GM06990 (cell line): ENCODE measurements at places on chromosomes 1 and 21.

DNA sequence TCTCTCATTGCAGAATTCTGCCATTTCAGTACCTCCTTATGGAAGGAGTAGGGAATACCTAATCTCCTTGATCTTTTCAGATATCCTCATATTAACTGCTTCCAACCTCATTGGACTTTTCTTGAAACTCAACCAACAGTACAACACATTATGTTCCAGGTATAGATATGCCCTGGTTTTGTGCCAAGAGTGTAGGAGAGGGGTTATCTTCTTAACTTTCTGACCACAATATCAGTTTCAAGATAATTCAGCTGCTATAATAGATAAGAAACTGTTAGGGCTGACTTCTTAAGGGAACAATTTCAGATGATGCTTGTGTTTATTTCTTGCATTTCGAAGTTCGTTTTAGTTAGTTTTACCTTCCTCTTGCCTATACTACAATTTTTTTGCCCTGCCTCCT lies 2.1 kb upstream of the LPGAT1 start:
- no peak for DNase-seq

- no peak for DNase-seq
Measured at GRCh38 chr1:184150776-184151531, 99.4 kb downstream of the TSEN15 start.

DNA sequence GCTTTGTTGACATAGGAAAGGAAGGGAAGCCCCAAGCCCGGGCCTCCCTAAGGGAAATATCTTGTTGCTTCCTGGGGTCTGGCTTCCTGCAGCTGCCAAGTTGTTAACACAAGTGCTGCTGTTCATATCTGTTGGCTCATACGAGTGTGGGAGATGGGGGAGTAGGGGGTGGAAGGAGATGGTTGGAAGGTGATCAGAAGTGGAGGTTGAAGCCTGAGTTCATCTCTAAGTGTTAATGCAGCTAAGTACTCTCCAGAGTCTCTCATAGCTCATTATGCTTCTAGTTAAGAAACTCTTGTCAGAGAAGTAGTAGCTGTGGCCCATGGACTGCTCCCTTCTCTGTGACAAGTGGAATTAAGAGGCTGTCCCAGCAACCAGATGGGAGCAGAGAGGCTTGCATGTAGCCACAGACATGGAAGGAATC lies 319.2 kb upstream of the SPAG17 start:
- no peak for DNase-seq

DNA sequence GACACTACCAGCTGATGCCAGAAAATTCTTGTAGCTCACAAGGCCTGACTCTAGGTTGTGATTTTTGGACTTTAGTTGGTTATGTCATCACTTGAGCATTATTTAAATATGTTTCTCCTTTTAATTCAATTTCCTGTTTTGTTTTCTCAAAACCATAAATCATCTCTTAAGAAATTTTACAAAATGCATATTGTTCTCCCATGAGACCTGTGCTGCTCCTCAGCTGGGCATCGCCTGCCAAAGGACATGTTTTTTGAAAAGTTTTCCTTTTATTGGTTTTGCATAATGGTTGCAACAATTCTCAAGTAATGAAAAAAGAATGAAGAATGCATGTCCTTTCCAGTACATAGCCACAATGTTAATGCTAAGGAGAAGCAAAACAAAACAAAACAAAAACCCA lies 204.7 kb upstream of the LYPLAL1 start:
- DNase-seq, result no peak
